Activated CD4-positive, alpha-beta T cell treated with anti-CD3 and anti-CD28 coated beads, Interleukin-2, amount 50 U/mL, for 24 hours (primary cell): ENCODE measurements at places on chromosomes 4 and X.

GRCh38 chr4:52269761-52270160 lies 218.7 kb downstream of the SPATA18 start:
- DNase-seq: no peak

DNA sequence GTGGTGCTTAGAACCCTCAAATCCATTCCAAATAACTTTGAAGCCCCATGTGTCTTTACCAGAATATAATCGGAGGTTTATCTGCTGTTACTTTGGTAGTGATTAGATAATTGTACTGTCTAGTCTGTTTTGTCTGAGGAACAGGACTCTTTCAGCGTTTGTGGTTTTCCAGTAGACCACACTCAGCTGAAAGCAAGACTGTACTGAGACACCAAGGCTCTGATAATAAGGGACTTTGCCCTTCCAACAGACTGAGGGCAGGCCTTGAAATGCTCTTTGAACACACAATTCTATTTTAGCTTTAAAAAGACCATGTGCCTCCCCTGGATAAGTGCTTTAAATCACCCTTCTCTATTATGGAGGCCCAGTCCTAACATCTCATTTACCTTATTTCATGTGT lies 76.1 kb downstream of the KLHL8 start:
- DNase-seq: no peak

DNA sequence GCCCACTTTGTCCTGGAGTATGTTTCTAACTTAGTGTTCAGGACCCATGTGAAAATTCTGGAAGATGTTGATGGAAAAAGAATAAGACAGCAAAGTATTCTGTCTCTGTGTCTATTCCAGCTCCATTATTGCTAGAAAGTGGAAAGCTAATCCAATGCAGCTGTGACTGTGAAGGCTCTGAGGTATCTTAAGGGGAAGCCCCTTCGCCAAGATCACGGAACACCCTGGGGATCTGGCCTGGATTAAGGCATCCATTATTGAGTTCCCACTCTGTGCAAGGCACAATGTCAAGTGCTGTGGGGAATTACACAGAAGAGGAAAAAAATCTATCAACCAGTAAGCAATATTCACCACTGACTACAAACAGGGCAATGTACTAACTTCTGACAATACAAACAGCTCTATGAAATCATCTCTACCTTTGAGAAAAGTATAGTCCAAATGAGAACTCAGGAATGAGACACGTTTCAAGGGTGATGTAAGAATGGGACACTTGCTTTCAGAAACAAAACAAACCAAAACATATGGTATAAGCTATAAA lies 222.1 kb downstream of the LDB2 start:
- no peak for DNase-seq

DNA sequence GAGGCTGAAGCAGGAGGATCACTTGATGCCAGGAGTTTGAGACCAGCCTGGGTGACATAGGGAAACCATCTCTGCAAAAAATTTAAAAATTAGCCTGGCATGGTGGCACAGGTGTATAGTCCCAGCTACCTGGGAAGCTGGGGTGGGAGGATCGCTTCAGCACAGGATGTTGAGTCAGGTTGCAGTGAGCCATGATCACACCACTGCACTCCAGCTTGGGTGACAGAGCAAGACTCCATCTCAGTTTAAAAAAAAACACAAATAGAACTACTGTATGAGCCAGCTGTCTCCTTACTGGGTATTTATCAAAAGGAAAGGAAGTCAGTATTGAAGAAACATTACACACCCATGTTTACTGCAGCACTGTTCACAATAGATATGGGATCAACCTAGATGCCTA lies 138.7 kb downstream of the RAP1GDS1 start:
- no peak for DNase-seq

DNA sequence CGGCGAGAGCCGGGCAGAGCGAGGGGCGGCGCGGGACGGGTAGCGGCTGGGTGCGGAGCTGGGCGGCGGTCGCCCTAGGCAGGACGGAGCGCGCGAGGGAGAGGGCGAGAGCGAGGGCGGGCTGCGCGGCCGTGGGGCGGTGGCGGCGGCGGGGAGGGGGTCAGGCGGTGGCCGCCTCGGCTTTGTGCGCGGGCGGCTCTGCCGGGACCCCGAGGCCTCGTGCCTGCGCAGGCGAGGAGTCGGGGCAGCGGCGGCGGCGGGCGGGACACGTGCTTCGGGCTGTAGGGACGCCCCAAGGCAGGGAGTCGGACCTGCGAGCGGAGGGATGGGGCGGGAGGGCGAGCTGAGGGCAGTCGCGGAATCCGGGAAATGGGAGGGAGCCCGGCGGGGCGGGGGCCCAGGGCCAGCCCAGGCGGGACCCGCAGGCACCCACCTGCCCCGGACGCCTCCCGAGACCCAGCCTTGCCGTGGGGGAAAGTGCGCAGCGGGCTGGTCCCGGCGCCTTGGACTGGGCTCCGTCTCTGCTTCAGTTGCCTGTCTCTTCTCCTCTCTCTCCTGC lies 465 bp downstream of the BMPR1B start:
- no peak for DNase-seq

GRCh38 chr4:7727749-7728148 lies 211.9 kb downstream of the AFAP1 start:
- no peak for DNase-seq

DNA sequence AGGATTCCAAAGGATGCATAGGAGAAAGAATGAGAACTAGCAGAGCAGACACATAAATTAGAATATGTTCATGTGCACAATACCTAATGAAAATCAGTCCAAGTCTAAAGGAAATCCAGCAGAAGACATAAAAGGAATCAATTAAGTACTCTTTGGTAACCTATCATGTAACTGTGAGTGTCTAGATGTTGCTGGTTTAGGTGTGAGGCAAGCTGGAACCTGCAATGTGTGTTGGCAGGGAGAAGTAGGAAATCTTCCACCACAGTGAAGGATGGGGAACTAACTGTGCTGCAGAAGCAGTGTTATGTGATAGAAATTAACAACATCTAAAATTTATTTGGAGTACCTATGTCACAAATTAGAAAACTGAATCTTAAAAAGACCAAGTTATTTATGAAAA lies 330.8 kb upstream of the DKK2 start:
- DNase-seq: no peak

DNA sequence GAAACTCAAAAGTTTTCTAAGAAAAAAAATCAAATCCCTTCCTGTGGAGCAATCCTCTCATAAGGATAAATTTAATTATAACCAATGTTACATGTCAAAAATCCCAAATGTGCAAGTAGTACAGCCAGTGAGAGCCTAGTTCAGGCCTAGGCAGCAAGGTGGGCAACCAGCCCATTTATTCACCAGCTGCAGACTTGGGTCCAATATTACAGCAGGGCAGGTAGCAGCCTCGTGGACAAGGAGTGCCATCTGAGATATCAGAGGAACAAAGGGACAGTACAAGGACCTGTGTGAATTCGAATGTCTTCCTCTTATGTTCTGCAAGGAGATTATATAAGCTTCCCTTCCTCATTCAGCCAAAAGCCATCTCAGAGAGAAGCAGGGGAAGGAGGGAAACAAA lies 6.6 kb downstream of the HELQ start:
- DNase-seq: no peak

- DNase-seq: no peak
These were observed 7.5 kb upstream of the GUCY1A1 start for GRCh38 chr4:155659176-155659575.

- DNase-seq: no peak
These were observed 7.7 kb downstream of the CCNQ start for GRCh38 chrX:153590961-153591956.

GRCh38 chr4:80199947-80200346 lies 2.6 kb downstream of the PRDM8 start:
- no peak for DNase-seq

- DNase-seq: no peak
These were observed 53.9 kb downstream of the FAT4 start for GRCh38 chr4:125368671-125369081.

DNA sequence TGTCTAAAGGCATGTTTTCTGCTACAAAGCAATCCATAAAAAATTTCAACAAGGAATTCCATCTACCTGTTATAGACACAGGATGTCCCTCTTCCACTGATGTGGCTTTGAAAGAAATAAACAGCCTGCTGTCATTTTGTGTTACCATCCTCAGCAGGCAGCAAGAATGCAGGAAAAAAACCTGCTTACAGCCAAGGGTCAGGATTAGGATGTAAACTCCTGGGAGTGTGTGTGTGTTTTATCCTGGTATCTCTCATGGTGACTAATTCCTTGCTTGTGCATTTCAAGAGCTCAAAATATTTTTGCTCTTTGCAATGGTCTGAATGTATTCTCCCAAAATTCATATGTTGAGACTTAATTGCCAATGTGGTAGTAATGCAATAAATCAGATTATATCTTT lies 28.6 kb upstream of the SFRP2 start:
- DNase-seq: no peak

DNA sequence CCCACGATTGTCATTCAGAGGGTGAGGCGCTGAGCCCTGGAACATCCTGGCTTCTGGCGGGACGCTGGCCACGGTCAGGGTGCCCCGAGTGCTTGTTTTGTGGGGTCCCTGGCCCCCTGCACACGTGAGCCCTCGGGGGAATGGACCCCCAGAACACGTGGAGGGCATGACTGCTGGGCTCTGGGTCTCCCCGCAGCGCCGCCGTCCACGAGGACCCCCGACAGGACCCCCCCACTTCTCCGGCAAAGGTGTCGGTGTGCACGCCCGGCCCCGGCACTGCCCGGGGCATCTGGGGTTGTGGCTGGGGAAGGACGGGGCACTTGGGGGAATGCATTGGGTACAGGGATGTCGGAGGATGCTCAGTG lies 13.9 kb upstream of the GTPBP6 start:
- no peak for DNase-seq

- no peak for DNase-seq
These were observed 41.1 kb upstream of the FAM9C start for GRCh38 chrX:13085526-13085925.

- no peak for DNase-seq
These were observed 160.1 kb upstream of the LDB2 start for GRCh38 chr4:17058536-17058915.

GRCh38 chr4:175341203-175341755 lies 423.1 kb downstream of the ADAM29 start:
- no peak for DNase-seq

- no peak for DNase-seq
These were observed 240.5 kb downstream of the PPP4R3C start for GRCh38 chrX:27222661-27223060.

DNA sequence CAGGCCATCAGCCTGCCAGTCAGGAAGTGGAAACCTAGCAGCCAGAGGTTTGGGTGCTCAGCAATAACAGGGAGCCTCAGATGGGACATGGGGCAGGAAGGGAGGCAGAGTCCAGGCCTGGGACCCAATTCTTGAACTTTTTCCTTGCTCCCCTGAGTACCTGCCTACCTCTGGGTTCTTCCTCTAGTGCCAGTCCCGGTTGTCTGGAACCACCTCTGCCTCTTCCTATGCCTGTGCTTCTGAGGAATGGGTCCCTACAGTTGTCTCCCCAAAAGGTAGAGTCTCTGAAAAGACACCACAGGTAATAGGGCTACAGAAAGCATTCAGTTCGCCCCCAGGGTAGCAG lies 212.4 kb upstream of the MAMLD1 start:
- DNase-seq: no peak

DNA sequence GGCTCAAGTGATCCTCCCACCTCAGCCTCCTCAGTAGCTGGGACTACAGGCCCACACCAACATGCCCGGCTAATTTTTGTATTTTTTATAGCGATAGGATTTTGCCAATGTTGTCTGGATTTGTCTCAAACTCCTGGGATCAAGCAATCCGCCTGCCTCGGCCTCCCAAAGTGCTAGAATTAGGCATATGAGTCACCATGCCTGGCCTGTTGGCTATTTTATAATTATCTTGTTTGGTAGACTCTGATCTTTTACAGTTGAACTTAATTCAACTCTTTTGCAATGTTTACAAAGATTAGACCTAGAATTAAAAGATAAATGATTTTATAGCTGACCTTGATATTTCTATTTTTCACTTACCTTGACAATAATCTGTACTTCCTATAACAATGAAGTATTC lies 18.0 kb downstream of the DCK start:
- no peak for DNase-seq

DNA sequence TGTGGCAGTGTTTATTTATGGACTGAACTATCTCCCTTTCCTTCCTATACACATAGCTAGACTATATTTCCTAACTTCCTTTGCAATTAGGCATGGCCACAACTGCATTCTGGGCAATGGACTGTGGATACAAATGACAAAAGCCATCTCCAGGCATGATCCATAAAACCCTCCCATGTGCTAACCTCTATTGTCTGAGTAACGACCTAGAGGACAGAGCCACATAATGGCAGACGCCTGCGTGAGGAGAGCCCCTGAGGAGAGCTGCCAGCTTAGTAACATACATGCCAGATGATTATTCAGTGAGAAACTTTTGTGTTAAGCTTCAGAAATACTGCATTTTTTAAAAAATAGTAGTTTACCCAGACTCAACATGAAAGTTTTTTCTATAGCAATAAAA lies 142.9 kb downstream of the ADGRA3 start:
- no peak for DNase-seq

GRCh38 chr4:147518846-147519767 lies 38.2 kb downstream of the EDNRA start:
- peak; percentile 29 for DNase-seq

DNA sequence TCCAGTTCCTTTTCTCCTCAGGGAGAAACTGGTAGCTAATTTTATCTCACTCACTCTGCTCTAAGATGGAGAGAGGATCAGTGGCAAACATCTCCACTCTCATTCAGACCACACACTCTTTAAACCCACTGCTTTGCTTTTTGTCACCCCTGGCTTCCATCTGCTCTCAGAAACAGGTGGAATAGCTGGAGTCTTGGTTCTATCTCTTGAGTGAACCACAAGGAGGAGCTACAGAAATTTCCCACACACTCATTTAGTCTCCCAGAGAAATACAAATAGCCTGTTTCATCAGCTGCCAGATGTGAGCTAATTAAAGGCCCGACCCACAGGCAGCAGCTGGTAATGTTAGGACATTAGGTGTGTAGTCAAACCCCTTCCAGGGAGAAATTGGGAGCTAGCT lies 96.6 kb downstream of the STPG2 start:
- no peak for DNase-seq

DNA sequence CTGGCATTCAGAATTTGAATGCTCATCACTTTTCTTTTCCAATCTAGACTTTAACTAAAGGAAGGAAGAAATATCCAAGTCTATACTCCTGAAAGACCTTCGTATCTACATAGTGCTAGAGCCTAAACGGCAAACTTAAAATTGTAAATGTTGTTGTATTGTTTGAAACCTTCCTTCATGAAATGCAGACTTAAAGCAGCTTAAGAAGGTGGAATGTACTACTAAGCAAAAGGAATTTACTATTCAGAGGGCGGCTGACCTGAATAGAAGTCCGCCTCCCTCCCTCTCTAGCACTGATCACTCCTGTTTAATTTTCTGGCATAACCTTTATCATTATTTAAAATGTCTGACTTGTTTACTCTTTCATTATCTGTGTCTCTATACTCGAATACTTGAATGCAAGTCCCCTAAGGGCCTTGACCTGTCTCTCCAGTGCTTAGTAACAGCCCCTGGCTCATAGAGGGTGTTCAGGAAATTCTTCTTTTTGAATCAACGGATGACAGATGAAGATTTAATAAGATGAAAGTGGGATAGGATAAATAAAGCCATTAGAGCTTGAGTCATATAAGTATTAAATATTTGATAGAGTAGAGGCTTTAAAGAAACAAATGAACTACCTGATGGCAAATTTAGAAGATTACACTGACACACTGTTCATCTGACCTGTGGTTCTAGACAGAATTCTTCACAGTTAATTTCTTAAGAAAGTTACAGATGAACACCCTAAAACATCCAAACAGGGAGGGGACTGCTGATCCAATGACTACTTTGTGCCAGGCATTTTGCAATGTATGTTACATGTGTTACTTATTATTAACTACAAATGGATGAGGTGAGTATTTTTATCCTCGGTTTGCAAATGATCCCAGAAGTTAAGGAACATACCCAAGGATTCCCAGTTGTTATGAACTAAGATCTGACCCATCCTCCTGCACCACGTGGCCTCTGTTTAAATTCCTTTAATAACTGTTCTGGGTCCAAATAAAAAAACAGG lies 20.2 kb upstream of the RBPJ start:
- DNase-seq: no peak
